ENCODE measurements at places on chromosomes 6 and 20.

DNA sequence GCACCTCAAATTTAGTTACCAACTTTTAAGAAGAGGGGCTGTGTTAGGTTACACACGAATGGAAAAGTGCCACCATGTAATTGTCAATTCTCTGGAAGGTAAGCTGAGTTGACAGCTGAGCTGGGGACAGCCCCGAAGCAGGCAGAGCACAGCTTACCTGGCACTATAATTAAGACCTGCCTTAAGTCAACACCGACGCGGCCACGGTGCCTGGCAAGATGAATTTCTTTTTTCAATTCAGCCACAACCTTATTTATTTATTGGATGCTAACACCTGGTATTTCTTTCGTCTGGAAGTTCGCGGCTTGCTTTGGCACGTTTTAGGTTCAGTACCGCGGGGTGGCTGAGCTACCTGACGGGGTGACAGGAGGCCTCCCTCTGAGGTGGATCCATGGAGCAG lies 40.6 kb upstream of the NFATC2 start:
- no peak for DNase-seq

- no peak for DNase-seq
Observed at GRCh38 chr20:60053818-60054190, 95.6 kb downstream of the CDH26 start.

- DNase-seq, result no peak
Observed at GRCh38 chr6:166598441-166599138, 12.1 kb upstream of the RAMACL start.

GRCh38 chr6:35209622-35210247 lies 4.0 kb upstream of the SCUBE3 start:
- DNase-seq, result no peak

DNA sequence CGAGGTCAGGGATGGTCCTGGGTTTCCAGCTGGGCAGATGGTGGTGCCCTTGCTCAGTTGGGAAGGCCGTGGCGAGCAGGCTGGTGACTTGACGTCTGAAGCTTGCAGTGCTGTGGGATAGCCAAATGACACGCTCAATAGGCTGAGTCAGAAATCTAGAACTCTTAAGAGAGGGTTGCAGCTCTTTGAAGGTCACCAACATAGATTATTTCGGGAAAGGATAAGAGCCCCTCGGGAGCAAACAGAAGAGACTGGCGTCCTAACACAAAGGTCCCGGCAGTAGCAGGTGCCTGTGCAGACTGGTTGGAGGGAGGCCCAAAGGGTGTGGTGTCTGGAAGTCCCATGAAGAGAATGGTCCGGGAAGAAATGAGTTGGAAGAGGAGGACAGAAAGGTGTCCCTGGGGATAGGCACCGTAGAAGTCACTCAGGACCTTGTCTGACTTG lies 18.4 kb downstream of the PKIG start:
- no peak for DNase-seq

- no peak for DNase-seq
Observed at GRCh38 chr6:5876076-5876475, 130.6 kb downstream of the NRN1 start.

- DNase-seq, result no peak
Observed at GRCh38 chr20:41393705-41394066, 27.1 kb upstream of the EMILIN3 start.

GRCh38 chr20:17806739-17807441 lies 107.1 kb downstream of the BANF2 start:
- no peak for DNase-seq

Data from CD4-positive, alpha-beta T cell treated with Interleukin-12 subunit alpha and Interleukin-12 subunit beta, for 1 hour (primary cell).